ENCODE measurements at places on chromosomes 7 and 10.
A peak's percentile ranks its signal among the peaks of the same experiment; 100 is the strongest.

DNA sequence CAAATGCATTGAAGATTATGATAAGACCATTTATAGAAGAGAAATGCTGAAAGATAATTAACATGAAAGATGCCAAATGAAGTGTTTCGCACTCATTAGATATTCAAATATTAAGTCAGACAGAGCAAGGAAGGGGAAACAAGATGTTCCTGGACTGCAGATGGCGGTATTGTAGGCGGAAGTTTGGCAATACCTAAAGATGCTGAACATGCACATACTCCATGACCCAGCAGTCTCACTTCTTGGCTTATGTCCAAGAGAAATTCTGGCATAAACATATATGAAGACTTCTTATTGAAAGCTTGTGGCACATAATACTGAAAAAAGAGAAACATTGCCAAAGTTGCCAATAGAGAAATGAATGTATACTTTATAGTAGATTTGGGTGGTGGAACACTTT lies 325.4 kb upstream of the SEMA3C start:
- DNase-seq = peak; percentile 6

GRCh38 chr7:5622746-5623145 lies 158.7 kb downstream of the RNF216 start:
- DNase-seq = no peak

DNA sequence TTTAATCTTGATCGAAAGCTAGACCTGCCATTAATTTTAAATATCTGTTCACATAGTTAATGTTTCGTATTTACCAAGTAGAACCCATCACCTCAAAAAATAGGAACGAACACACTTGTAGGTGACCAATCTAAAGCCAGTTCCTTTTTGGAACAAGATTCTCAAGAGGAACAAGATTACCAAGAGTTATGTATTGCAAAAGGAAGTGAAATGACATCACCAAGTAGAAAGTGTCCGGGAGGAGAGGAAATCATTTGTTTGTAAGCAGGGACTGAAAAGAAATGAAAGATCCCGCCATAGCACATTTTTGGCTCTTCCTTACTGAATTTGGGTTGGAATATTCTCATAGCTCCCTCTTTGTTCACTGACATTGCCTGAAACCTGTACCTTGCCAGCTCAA lies 1200.5 kb downstream of the SORCS1 start:
- DNase-seq = no peak

- no peak for DNase-seq
Measured at GRCh38 chr10:93039110-93039509, 21.5 kb upstream of the CYP26C1 start.

- no peak for DNase-seq
Measured at GRCh38 chr10:21158301-21158700, 261.2 kb upstream of the NEBL start.

DNA sequence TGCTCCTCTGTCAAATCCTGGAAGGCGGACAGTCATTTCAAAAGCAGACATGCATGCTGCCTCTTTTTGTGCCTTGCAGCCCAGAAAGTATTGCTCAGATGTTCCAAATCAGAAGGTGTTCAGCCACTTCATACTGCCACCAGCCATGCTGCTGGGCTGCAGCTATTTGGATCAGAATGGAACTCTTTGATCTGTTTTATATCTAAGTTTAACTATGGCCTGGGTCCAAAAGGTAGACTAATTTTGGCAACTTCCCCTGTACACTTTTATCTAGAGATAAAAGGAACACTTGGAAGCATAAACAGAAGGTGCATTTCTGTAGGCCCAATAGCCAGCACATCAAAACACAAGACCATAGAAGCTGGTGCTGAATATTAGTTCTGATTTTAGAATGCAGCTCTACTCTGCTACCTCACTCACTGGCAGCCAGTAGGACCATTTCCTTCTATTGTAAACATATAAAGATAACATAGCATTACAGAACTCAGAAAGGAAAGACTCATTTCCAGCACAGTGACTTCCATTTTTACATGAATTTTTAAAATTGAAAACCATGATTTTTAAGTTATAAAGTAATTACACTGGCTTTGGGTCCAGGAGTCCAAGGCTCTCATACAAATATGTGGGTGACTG lies 143.1 kb upstream of the CAV2 start:
- no peak for DNase-seq

- DNase-seq = no peak
Measured at GRCh38 chr10:77293773-77294172, 343.8 kb downstream of the KCNMA1 start.

- DNase-seq = peak; percentile 59
Measured at GRCh38 chr10:33277135-33277536, 57.3 kb downstream of the NRP1 start.

DNA sequence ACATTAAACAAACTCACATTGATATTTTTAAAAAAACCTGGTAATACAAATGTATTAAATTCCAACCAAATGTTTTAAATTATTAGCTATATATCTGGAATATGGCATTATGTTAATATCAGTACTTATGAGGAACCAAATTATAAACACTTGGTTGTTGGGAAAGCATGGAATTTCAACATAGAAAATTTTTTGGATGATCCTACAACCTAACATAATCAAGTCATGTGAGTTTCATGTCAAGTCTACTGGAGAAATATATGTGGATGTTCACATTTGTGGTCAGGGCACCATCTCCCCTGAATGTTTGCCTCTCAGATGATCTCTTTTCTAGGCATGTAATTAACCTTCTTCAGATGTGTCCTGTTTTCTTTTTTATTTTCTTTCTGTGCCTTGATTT lies 5.2 kb upstream of the POT1 start:
- DNase-seq = no peak

DNA sequence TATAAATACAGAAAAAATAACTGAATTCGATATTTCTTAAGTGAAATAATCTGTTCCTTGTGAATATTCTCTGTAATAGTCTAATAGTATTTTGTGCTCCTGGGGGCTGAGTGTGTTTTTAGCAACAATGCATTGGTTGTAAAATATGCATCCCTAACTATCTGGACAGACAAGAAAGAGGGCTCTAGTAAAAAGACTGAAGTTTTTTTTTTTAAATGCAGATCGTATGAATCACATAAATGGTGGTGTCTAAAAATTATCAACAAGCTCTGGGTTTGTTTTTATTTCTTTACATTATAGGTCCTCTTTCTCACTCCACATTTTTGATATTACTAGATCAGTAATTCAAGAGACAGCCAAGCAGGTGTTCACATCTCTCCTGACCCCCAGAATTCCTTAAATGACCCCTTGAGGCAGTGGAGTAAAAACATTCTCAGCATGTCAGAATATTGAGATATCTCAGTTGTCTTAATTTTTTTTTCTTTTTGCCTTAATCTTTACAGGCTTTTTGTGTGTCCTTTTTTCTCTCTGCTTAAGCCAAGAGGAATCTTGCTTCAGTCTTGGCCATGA lies 18.2 kb downstream of the ARID5B start:
- DNase-seq = no peak

GRCh38 chr7:131691454-131692130 lies 135.2 kb upstream of the PODXL start:
- DNase-seq = no peak

DNA sequence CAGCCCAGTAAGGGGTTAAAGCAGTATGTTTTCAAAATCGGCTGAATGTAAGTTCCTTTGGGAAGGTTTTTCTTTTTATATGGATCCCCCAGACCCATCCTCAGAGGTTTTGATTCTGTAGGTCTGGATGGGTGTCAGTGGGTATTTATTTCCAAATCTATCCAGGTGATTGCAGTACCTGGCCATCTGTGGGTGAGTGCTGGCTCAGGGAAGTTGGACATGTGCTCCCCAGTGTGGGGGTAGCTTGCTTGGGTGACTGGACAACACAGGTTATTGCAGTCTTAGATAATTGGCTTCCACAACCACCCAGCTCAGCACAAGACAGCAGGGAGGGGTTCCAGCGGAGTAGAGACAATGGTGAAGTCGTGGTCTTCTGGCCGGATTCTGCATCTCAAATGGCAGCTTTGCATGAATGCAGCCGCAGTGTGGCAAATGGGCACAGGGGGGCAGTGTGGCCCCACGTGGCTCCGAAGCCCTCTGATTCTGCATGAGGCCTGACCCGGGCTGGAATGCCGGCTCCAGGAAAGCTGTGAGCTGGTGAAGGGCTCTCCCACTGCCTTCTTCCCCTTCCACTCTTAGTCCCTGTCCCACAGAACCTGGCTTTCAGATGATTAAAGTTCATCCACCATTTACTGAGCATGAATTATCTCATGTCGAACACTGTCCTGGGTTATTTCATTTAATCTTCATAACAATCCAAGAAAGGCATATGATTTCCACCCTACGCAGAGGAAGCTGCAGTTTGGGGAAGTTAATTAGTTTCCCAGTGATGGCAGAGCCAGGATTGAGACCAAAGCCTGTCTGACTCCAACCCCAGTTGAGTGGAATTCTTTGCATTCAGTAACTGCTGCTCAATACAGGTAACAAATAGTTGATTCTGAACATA lies 64.5 kb upstream of the SYPL1 start:
- peak; percentile 93 for DNase-seq

- no peak for DNase-seq
Measured at GRCh38 chr10:114653926-114654325, 4.1 kb downstream of the ABLIM1 start.

DNA sequence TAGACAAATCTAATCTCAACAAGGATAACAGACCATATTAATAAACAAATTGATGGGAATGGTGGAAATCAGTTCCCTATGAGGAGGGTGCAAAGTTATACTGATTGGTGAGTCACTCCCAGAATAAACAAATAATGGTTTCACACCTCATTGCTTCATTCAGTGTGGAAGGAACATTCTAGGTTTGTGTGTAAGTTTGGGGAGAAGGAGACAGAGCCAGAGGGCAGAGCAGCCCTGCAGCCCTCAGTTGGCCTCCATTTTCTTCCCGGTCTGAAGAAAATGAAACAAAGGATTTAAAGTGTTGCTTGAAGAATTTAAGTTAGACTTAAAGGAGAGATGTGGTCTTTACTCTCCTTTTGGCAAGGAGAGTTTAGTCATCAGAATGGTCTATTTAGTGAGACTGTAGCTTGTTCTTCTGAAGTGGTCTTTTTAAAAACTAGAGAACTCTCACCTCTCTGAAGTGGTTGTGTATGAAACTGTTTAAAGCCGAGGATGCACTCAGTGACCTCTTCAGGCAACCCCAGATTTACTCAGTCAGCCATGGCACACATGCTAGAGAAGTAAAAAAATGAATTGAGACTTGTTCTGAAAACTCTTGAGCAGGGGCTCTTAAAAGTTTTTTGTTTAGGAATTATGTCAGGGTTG lies 27.2 kb downstream of the IKZF1 start:
- no peak for DNase-seq

- no peak for DNase-seq
Measured at GRCh38 chr7:19369182-19369581, 224.0 kb upstream of the FERD3L start.

- no peak for DNase-seq
Measured at GRCh38 chr10:118783776-118784545, 29.2 kb upstream of the CACUL1 start.

- DNase-seq = no peak
Measured at GRCh38 chr10:123886292-123886691, 5.3 kb downstream of the CPXM2 start.

Data from AG08395 (cell line).